ENCODE measurements at places on chromosomes 12 and 14. TPM values are rescaled to one million over a fixed set of nuclear protein-coding genes. Genes with fewer than 3 reads are reported as not detected.

DNA sequence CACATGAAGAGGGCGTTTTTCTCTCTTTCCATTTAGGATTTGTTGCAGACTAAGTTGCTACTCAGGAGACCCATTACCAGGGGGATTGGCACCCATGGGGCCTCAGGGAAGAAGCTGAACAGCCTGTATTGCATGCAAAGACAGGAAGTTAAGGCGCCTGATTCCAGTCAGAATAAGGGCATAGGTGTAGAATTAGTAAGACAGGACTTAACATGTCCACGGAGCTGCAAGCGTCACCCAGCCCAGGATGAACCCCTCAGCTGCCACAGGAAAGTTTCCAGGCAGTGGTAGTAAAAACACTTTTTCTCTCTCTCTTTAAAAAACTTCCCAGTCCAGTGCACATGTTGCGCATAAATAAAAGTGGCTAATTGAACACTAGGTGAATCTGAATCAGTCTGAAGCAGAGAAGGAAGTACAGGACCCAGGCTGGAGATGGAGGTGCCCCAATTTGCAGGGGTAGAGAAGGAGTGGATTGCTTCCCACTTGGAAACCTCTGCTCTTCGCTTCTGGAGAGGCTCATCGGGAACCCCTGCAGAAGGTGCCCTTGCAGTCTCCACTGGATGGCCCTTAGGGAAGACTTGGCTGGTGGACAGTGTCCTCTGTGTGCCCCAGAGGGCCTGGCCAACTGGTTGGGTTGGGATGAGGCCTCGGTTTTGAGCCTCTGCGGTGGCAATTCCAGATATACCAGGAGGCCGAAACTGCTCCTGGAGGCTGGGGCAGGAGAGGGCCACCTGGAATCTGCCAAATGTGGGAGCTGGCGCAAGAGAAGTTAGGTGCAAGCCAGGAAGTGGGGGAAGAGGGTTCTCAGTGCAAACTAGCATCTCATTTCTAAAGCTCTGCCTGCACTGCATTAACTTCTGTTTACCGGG is 10.7 kb upstream of the TBX3 start:
- no peak for DNase-seq

The FGD6 gene
- 17.2 TPM for total RNA-seq

The SLC17A8 gene
- 0.45 TPM for total RNA-seq

The CACNA2D4 gene
- total RNA-seq = 5.4 TPM

DNA sequence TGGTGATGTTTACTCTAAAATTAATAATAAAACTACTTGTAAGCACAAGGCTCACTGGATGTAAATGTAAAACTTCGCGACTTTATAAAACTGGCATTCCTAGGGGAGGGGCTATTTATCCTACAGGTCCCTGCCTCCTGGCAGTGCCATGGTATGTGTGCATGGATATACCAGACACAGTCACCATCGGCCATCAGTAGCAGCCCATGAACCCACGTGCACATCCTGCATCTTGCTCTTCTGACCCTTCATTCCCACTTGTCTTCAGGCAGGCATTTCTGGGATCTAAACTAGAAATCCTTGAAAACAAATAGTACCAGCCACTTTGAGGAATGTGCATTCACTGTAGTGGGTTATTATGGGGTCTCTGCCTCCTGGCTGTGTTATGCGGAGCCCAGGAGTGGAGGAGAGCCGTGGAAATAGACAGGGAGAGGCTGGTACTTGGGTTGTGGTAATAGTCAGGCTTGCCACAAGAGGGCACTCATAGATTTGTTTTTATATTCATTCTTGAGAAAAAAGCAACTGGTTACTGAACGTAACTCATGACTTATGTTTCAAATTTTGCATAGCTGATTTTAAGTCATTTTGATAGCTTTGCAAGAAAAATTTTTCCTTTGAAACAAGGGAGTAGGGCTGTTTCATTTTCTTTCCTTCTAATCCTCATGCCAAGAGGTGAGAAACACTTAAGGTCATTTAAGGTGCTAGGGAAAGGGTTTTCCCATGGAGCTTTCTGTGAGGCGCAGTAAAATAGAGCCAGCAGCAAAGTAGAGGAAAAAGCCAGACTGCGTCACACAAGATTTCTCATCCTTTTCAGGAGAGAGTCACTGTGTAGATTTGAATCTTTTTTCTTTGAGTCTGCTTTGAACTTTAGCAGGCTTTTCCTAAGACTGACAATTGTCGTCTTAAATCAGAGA is 17.4 kb upstream of the GALNT16 start:
- peak; percentile 64 for DNase-seq

DNA sequence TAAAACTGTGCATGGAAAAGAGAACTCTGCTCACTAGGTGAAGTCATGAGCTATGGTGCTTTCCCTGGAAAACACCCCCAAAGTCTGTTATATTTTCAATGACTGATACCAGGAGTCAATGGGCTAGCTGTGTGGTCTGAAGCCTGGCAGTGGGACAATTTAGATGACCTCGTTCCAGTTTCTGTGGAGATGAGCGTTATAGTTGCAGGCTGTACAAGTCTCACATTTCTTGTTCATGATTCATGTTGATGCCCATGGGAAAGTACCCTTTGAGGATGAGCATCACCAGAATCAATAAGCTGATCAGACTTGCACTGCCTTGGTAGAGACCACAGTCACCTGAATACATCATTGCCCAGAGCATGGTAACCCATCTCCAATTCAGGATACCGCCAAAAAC is 70.7 kb downstream of the NOVA1 start:
- DNase-seq = no peak

The MDGA2 gene
- not detected for total RNA-seq

GRCh38 chr12:94074216-94074979 is 74.0 kb upstream of the PLXNC1 start:
- DNase-seq = no peak

The CCDC196 gene
- total RNA-seq = not detected

GRCh38 chr12:27105746-27106536 is 23.6 kb upstream of the C12orf71 start:
- no peak for DNase-seq

DNA sequence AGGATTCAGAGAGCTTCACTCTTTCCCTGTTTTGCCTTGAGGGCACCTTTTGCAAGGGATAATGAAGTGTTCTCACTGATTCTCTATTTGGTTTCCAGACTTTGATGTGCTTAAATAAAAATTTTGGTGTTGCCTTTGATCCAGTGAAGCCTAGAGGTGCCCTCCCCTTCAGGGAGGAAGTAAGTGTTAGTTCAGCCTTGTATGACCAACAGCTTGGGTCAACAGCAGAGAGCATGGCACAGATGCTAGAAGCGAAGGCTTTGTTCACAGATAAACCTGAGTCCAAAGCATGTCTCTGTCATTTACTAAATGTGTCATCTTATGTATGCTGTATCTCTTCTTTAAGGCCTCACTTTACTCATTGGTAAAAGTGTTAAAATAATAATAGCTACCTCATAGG is 52.8 kb upstream of the STXBP6 start:
- no peak for DNase-seq

The RFX4 gene
- total RNA-seq = not detected

The TMEM121 gene
- 5.2 TPM for total RNA-seq

DNA sequence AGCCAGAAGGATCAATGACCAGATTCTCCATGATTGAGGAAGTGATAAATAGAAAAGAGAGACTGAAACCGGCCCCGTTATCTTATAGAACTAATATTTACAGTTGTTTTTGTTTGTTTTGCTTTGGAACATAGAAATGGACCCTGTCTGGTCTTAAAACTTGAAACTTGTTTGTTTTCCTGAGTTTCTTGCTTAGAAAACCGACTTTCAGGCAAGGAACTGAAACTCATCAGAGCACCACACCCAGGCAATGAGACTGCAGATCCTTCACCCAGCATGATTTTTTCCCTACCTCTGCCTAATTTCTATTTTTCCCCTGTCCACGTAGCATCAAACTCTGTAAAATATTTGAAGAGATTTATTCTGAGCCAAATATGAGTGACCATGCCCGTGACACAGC is 10.6 kb upstream of the CLEC12A start:
- DNase-seq = no peak

The SLC6A15 gene
- total RNA-seq = 1.8 TPM

DNA sequence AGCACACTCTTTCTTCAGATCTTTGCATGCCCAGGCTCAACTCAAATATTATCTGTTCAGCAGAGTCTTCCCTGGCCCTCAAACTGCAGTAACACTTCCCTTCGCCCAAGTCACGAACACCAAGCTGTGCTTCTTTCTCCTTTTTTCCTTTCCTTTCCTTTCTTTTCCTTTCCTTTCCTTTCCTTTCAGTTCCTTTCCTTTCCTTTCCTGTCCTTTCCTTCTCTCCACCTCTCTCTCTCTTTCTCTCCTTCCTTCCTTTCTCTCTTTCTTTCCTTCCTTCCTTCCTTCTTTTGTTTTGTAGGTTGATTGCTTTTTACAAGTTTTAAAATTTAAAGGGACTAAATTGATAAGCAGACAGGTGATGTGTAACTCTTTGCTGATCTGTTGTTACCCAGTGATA is 19.0 kb upstream of the ADGRD1 start:
- DNase-seq = no peak

DNA sequence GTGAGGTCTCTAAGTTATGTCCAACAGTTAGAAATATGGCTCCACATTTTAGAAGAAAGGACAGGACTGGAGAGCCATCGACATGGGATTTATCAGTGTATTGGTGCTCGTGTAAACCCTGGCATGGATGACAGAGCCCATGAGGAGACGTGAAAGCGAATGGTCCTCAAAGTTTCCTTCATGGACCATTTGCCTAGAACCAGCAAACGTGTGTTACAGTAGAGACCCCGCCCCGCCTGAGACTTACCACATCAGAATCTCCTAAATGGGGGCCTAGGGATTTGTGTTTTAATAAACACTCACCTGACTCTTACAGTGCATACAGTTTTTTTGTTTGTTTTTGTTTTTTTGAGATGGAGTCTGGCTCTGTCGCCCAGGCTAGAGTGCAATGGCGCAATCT is 12.2 kb downstream of the EVL start:
- no peak for DNase-seq

DNA sequence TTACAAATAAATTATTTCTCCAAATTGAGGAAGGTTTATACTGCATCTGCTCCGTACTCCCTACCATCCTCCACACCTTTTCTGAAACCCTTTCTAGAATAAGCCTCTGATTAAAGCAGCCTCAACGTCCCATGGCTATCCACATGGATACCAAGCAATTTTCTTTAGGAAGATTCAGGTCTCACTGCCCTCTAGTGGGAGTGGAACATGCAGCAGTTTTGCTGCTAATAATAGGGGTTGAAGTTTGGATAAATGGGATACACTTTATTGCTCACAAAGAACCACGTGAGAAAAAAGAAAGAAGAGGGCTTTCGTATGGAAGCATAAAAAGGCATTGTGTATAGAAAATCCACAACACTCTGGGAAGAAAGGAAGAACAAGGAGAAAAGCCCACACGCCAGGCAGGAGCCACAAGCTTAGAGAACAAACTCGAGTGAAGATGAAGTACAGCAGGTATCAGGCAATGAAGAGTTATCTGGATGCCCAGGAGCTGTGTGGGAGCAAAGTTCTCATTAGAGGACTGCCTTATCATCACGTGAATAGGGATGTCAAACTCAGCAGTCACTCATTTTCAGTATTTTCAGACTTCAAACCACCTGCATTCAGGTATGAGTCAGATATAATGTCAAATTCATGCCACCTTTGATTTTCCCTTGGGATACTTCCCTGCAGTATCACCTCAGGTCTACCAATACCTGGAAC is 45.8 kb downstream of the CCER1 start:
- no peak for DNase-seq

The FAR2 gene
- 1.5 TPM for total RNA-seq

DNA sequence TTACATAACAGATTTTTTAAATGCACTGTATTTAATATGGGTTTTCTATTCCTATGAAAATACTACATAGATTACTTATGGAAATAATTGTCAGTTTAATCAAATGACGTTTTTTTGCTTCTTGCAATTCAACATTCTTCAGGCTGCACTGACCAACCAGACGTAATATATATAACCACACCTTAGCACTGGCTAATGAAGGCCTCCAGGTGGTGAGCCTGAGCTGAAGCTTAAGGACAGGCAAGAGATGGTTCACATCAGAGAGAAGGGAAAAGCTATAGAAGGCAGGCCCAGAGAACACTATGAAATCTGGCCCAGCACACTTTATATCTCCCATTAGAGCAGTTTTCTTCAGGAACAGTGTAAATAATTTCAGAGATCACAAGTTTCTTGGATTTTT is 2.8 kb upstream of the MDGA2 start:
- no peak for DNase-seq

DNA sequence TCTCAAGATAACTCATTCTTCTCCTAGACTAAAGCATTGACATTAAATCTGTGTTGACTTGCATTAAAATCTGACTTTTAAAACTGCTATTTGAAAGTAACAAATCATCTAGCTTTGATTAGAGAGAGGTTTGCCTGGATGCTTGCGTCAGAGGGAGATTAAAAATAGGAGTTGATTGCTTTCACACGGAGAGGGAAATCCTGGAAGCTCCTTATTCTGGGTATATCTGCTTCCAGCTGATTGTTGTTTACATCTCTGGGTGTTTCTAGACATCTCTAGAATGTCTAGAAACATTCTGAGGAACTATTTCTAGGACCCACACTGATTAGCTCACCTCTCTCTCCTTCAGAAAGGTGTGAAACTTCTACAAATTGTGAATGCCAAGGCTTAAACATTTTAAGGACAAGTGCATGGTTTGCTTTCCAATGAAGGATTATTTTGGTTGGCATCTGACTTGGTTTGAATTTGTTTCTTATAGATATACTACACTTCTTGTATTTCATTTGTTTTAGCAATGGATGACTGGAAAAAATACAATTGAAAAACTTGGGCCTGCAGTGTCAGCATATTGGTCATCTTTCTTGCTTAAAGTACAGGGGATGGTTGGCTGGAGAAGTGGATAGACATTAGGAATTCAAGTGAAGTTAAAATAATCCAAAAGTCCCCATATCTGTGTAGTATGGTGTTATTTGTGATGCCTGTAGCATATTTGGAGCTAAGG is 2.1 kb downstream of the DIP2B start:
- DNase-seq = no peak

The DIO2 gene
- total RNA-seq = 0.30 TPM

- no peak for DNase-seq
These were observed 664 bp downstream of the LRFN5 start for GRCh38 chr14:41607304-41607775.

The TTC9 gene
- total RNA-seq = 0.08 TPM

DNA sequence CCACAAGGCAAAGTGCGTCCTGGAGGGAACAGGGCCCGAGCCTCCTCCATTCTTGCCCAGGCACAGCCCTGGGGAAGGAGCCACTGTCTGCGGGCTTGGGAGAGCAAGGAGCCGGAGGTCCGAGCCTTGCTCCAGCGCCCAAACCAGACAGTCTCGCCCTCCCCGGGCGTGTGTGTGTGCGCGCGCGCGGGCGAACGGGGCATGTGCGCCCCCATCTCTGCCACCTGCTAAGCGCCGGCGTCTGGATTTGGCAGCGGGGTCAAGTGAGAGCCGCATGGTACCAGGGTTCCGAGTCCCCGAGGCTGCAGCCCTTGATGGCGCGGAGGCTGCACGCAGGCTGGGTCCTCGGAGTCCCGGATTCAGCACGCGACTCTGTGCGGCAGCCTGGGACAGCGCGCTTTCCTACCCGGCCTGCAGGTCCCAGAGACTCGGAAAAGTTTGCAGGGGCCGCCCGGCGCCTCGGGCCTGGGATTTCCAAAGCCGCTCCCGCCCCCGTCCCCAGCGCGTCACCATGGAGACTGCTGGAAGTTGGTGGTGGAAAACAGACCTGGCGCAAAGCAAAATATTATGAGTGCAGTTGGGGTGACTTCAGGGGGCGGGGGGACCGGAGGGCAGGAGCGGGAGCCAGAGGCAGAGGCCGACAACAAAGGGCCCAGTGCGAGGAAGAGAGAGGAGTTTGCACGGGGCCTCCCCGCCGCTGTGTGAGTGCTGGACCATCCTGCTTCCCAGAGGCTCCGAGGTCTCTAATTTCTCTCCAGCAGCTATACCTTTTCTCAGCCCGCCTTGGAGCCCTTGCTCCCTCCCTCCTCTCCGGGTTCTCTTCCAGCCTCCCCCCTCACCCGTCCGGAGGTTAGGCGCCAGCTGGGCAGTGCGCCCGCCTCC is 4.2 kb downstream of the RFX4 start:
- no peak for DNase-seq
